Psoas muscle (tissue), 8 donors: ENCODE measurements at places on chromosomes 6 and 20.

DNA sequence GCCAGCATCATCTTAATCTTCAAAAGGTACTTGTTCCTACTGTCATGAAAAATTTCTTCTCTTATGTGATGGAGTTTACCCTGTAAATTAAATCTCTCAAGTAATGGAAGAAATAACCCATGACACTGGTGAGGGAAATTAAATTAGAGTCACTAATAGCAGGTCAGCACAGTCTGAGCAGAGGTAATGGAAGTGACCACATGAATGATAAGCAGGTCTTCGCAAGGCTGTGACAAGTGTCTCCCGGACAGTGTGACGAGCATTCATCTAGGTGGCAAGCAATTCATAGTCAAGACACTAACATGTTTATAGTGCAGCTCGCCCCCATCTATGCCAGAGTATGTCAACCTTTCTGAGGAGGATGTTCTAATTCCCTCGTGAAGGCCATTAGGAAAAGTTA is 249.2 kb downstream of the FRK start:
- no peak for DNase-seq

- no peak for DNase-seq
Observed at GRCh38 chr20:21270806-21271205, 32.3 kb upstream of the XRN2 start.

GRCh38 chr6:152896923-152897322 is 85.9 kb downstream of the FBXO5 start:
- no peak for DNase-seq

GRCh38 chr6:16766836-16767745 is 5.8 kb upstream of the ATXN1 start:
- DNase-seq: no peak

GRCh38 chr6:138814179-138814834 is 18.4 kb downstream of the ECT2L start:
- DNase-seq: no peak

DNA sequence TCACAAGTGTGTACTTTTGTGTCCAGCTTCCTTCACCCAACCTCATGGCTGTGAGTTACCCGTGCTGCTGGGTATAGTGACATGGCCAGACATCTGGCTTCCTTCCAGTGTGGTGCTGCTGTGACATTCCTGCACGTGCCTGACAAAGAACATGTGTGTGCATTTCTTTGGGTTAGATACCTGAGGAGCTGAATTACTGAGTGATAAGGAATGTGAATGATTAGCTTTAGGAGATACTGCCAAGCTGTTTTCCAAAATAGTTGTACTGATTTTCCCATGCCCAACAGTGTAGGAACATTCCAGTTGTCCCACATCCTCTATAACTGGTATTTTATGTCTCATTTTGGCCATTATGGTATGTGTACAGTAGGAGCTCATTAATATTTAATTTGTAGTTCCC is 132.5 kb downstream of the PREX1 start:
- DNase-seq: no peak

DNA sequence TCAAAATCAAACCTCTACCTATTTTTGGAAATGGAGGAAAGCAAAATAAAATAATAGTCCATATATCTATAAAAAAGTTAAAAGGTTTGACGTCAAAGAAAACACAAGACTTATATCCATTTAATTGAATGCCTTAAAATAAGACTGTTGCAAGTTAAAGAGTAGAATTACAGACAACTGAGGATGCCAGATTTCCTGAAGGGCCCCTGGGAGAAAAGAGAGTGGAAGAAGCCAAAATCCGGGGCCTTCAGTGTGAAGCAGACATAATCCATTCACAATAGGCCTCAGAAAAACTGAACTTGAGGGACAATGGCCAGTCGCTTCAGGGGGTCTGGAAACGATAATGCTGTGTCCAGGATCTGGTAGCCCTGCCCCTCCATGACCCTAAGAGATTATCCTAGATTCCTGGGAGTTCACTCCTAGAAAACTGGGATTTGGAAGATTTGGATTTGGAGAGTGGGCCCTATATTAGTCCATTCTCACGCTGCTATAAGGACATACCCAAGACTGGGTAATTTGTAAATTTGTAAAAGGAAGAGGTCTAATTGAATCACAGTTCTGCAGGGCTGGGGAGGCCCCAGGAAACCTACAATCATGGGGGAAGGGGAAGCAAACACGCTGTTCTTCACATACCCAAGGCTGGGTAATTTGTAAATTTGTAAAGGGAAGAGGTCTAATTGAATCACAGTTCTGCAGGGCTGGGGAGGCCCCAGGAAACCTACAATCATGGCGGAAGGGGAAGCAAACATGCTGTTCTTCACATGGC is 94.0 kb upstream of the SLC2A12 start:
- DNase-seq: no peak

DNA sequence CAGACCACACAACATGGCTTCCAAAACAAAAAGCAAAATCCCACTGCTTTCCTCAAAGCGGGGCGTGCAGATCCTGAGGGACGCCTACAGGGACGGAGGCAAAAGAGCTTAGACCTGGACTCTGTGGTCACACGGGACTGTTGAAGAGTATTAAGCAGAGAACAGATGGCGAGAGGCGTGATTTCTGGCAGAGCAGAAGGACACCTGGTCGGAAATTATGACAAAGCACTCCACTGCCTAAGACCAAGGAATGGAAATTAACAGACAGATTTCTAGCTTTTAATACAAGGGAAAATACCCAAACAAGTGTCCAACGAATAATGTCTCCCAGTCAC is 15.4 kb downstream of the CST7 start:
- DNase-seq: no peak
